ENCODE measurements at places on chromosomes 16 and 17.

DNA sequence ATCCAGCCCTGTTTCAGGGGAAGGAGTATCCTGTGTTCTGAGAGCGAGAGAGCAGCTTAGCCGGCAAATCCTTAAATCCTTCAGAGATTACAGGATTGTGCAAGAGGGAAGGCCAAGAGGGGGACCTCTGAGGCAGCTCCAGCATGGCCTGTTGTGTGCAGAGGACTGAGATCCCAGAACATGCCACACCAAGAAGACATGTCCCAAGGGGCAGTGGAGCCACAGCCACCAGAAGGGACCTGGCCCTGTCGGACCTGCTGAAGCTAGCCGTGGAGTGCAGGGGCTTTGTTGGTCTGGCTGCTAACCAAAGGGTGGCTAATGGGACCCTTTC lies 1.6 kb upstream of the MRC2 start:
- no peak for DNase-seq

DNA sequence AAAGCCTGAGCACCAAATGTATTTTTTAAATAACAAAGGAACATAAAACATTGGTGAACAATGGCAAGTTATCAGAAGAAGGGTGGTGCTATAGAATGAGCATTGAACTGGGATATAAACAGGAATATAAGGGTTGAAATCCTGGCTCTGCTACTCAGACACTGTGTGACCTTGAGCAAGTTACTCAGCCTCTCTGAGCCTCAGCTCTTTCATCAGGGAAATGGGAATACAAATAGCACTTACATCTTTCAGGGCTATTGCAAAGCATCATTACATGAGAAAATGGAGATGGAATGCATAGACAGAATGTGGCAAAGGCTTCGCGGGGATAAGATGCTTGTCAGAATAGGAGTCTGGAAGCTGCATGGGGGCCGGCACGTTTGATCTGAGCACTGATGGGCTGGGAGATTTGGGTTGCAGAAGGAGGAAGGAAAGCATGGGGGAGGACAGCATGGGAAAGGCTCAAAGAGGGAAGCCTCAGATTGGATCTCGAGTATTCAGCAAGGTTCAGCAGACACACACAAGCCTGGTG lies 4.8 kb upstream of the CDH5 start:
- no peak for DNase-seq

GRCh38 chr17:52191491-52191890 lies 33.0 kb upstream of the CA10 start:
- no peak for DNase-seq

- no peak for DNase-seq
These were observed 26.1 kb downstream of the SPG7 start for GRCh38 chr16:89534252-89534756.

GRCh38 chr16:75541236-75541635 lies 5.3 kb upstream of the CHST5 start:
- no peak for DNase-seq

DNA sequence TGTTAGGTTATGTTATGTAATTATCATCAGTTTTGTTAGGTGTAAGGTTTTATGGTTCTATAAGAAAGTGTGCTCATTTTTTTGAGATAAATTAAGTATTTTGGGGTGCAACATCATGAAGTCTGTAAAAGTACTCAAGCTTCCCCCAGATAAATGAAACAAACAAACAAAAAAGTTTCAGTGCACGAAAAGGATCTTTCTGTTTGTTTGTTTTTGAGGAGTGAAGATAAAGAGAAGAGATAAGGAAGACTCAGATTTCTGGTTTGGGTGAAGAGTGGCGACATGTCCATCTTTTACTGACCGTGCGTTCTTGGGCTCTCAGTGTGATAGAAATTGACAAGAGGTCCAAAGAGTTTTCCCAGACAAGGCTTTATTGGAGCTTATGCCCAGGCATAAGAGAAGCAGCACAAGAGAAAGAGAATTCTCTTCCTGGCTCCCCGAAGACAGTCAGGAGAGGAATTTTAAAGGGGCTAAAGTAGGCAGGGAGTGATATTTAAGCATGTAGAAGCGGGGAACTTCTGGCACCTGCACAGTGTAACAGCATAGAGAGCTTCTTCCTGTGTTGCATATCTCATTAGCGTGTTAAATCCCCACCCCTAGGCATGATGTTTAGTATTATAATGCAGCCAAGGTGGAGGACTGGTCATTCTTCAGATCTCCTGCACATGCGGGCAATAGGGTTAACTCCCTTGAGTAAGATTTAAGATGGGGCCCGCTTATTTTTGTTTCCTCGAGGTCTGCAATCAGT lies 71.3 kb downstream of the PLCG2 start:
- DNase-seq, result no peak

GRCh38 chr16:24349320-24349719 lies 93.2 kb downstream of the CACNG3 start:
- no peak for DNase-seq

GRCh38 chr17:50192144-50192617 lies 9.2 kb downstream of the COL1A1 start:
- DNase-seq, result no peak

GRCh38 chr17:43860927-43861622 lies 14.1 kb downstream of the CD300LG start:
- no peak for DNase-seq

GRCh38 chr17:79042421-79043190 lies 18.6 kb downstream of the C1QTNF1 start:
- DNase-seq, result peak; percentile 56

DNA sequence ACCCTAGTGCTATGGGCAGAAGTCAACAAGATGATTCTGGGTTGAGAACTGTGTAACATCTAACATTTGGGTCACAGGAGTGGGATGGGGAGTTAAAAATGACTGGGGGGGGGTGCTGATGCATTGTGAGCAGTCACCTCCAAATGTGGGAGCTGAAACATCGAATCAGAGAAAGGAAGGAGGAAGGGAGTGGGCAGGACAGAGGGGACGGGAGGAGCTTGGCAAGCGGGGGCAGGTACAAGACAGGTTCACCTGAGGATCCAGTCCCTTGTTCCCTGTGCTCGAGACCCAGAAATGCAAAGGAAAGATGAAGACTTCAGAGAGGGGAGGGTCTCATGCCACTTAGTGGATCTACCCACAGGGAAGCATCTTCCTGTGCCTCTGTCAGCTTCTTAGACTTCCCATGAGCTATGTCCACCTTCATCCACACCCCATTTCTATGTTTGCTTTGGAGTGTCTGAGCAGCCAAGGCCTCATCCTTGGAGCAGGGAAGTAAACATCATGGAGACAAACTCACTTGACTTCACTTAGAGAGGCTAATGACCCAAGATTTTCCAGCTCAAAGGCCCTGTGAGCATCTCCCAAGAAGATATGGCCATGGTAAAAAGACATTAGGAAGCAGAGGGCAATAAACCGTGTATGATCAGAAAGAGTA lies 20.5 kb downstream of the SMPD3 start:
- no peak for DNase-seq

GRCh38 chr17:75764711-75765421 lies at the start of gene GALK1:
Gene GALK1, minus strand, starts transcription at chr17:75765192. Its CDS starts 56 bp downstream, at chr17:75765136.
- DNase-seq, result peak; percentile 66

DNA sequence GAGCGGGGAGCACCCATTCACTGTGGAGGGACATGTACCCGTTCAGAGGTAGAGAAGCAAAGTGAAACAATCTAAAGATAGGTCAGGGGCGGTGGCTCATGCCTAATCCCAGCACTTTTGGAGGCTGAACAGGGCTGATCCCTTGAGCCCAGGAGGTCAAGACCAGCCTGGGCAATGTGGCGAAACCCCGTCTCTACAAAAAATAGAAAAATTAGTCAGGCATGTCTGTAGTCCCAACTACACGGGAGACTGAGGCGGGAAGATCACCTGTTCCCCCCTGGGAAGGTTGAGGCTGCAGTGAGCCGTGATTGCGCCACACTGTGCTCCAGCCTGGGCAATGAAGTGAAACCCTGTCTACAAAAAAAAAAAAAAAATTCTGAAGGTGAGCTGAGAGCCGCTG lies 21.7 kb downstream of the MYL4 start:
- DNase-seq, result no peak

- DNase-seq, result no peak
These were observed 158.9 kb upstream of the CACNG5 start for GRCh38 chr17:66675991-66676371.

DNA sequence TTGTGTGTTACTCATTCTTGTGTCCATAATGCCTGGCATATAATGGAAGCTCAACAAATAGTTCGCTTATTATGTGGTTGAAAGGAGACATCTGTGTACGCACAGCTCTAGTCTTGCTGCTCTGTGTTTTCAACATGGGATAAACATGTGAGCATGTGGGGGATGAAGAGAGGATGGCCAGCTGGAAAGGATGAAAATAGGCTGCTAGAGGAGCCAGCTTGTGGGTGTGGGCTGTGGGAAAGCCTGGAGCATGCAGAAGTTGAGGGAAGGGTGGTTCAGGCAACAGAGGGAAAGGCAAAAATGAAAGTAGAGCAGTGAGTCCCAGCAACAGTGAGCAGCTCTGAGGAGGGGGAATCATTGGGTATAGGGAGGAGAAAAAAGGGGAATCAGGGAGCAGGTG lies 324.6 kb upstream of the CDH11 start:
- DNase-seq, result no peak

DNA sequence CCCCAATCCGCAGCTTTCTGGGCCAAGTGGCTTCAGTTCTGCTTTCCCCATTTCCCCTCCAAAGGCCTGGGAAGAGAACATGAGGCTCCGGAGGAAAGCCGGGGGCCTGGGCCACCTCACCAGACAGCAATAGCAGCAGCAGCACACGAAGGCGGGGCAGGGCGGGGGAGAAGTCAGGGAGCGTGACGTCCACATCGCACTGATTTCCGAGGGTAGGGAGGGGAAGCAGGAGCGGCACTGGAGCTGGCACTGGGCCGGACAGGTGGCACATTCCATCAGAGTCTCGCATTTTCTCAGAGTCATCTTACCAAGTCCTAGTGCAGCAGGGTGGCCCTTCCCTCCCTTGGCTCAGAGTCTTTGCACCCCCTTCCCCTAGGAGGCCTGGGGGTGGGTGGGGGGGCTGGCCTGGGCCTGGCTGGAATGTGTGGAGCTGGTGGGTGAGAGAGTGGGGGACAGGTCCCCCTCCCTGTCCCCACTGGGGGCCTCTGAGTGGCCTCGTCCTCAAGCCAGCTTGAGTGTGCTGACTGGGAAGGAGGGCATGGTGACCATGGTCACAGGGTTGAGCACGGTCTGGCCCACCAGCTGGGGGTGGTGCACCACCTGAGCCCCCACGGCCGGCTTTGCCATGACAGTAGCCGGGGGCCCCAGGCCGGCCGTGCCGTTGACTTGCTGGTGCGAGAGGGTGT lies 14.3 kb downstream of the MNT start:
- no peak for DNase-seq

DNA sequence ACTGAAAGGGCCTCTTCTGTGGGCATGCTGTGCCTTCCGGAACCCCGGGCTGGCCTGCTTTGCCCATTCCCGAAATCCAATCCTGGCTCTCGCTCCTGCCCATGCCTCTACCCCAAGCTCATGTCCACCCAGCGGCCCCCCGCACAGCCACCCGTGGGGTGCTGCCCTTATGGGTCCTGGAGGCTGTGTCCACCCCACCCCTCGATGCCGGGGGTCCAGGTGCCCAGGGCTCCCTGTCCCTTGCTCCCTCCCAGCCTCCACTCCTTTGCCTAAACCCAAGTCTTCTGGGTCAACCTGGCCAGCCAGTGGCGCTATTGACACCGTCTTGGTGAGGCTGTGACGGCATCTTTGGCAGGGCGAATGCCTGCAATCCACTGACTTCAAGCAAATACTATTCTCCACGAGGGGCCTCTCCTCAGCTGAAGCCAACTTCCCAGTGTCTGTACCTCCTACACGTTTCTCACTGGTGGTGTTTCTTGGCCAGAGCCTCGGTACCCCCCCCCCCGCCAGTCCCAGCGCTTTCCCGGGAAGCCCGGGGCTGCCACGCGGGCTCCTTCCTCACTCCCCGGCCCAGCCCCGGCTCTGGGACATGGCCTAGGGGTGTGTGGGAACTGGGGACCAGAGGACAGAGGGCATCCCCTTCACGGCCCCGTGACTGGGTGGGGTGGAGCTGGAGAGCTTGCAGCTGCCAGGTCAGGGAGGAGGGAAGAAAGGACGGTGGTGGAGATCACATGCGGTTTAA lies 12.2 kb upstream of the DUS1L start:
- no peak for DNase-seq

GRCh38 chr17:61412860-61413660 lies 13.4 kb downstream of the TBX2 start:
- no peak for DNase-seq

DNA sequence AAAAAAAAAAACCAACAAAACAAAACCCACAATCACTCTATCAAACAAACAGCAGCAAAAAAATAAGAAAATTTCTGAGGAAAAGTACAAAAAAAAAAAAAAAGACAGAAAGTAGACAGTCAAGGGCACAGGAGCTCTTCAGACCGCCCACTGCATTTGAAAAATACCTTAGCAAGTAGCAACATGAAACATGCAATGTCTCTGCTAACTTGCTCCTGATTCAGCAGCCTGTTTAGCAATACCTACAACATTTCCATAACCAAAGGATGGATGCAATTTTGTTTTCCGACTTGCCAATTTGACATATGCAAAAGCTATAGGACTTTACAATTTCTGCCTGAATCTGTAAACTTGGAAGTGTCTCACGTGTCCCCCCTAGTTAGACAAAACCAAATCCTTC lies 57.4 kb downstream of the SYNRG start:
- DNase-seq, result no peak

- DNase-seq, result no peak
These were observed 15.8 kb upstream of the KCNJ18 start for GRCh38 chr17:21676281-21677111.

DNA sequence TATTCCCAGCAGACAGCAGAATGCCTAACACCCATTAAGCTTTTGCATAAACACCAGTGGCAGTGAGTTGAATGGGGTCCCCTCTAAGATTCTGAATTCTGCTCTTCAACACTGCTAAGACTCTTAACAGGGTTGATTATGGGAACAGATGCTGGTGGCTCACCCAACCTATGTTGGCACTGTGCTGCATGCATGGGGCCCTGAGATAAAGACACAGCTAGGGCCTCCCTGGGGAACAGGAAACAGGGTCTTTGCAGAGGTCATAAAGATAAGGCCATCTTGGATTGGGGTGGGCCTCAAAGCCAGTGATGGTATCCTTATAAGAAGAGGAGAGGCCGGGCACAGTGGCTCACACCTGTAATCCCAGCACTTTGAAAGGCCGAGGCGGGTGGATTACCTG lies 190.8 kb downstream of the SLC39A11 start:
- no peak for DNase-seq

GRCh38 chr16:80751167-80751566 lies 53.2 kb downstream of the CDYL2 start:
- peak; percentile 59 for DNase-seq

GRCh38 chr16:3854750-3855541 lies 25.6 kb downstream of the CREBBP start:
- DNase-seq, result no peak

GRCh38 chr17:2406903-2407790 lies 6.3 kb upstream of the MNT start:
- peak; percentile 86 for DNase-seq

DNA sequence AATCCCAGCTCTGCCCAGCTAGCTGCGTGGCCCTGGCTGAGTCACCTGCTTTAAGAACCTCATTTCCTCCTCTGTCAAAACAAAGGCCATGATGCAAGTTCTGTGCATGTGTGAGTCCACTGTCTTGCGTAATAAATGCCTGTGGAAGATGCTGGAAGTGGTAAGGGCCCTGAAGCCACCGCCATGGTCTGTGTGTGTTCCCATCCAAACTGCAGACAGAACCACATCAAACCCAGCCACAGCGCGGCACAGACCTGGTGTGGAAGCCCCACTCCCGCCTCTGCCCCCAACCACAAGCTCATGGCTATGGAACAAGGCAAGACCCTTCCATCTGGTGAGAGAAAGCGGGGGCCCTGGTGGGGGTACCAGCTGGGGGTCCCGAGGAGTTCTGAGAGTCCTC lies 26.0 kb downstream of the NECAB2 start:
- peak; percentile 82 for DNase-seq
